ENCODE measurements at places on chromosomes 5 and 9.

GRCh38 chr5:150658121-150658520 lies 2.9 kb upstream of the MYOZ3 start:
- no peak for DNase-seq

GRCh38 chr5:116209166-116209565 lies 124.3 kb downstream of the COMMD10 start:
- no peak for DNase-seq

DNA sequence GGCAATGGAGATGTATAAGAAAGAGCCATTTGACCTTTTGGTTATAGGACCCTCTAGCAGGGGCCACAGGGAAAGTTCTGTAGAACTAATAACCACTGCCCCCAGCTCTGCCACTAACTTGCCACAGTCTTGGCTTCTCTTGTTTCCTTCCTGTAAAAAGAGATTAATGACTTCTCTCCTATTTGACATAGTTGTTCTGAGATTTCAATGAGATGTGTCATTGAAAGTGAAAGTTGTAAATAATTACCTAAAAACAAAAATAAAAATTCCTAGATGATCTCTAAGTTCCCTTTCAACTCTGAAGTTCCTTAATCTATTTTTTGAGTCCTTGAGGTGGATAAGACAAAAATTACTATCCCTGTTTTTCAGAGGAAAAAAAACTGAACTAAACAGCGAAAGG lies 1.4 kb upstream of the KIF12 start:
- no peak for DNase-seq

DNA sequence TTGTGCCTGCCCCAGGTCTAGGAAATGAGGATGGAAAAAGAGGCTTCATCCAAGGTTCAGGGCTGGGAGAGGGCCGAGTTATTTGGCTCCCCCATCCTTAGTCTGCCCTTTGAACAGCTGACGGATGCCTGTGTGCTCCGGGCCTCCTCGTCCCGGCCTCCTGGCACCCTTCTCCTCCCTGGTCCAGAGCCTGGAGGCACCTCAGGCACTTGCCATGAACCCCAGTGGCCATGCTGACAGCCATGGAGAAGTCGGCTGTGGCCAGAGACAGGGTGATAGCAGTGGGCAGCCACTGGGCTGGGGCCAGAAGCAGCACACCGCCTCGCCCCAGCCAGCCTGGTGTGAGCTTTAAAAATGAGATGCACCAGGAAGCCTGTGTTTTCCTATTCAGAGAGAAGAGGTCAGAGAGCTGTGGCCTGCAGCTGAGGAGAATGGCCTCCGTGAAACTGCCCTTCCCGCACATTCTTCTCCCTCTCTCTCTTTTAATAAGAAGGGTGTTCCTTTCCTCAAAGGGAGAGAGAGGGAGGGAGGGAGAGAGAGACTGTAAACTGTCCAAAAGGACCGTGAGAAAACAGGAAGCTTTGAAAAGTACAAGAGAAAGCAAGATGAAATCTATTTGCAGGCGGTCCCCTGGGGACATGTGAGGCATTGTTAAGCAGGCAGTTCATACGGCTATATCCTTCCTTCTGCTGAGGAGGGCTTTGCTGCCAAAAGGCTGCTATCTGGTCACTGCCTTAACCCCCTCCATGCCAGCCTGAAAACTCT lies 55.3 kb downstream of the ZNF366 start:
- DNase-seq, result no peak

DNA sequence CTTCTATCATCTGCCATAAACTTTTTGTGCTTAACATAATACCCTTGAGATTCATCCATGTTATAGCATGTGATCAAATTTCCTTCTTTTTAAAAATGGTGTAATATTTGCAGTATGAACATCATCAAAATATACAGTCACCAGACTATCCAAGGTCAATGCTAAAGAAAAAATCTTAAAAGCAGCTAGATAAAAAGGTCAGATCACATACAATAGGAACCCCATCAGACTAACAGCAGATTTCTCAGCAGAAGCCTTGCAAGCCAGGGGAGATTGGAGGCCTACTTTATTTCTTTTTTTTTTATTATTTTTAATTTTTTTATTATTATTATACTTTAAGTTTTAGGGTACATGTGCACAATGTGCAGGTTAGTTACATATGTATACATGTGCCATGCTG lies 37.2 kb downstream of the FAM170A start:
- no peak for DNase-seq
